ENCODE measurements at places on chromosomes 5 and 9.

GRCh38 chr5:14630671-14631070 is 33.8 kb upstream of the OTULIN start:
- no peak for DNase-seq

DNA sequence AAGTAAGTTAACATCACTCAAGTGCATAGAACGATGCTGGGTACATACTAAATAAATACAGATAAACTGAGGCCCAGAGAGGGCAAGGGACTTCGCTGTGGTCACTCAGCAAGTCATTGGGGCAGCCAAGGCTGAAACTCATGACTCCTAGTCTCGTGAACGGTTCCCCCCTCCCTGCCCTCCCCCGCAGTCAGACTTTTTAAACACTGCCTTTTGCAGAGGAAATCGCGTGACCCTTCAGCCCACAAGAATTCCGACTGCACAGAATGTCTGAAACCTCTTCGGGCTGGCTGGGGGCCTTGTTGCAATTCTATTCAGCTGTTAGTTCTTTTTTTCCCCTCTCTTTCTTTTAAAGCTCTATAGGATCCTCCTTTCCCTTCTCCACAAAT is 28.1 kb downstream of the NEK6 start:
- DNase-seq, result peak; percentile 96

- no peak for DNase-seq
Observed at GRCh38 chr5:122099060-122099790, 21.2 kb upstream of the LOX start.

GRCh38 chr5:83518319-83519061 is 46.9 kb downstream of the VCAN start:
- DNase-seq, result no peak

- no peak for DNase-seq
Observed at GRCh38 chr5:2105141-2105540, 222.4 kb upstream of the IRX4 start.

Data from retinal pigment epithelial cell (primary cell).